ENCODE measurements at places on chromosomes 12 and 14.
A peak's percentile ranks its signal among the peaks of the same experiment; 100 is the strongest.

DNA sequence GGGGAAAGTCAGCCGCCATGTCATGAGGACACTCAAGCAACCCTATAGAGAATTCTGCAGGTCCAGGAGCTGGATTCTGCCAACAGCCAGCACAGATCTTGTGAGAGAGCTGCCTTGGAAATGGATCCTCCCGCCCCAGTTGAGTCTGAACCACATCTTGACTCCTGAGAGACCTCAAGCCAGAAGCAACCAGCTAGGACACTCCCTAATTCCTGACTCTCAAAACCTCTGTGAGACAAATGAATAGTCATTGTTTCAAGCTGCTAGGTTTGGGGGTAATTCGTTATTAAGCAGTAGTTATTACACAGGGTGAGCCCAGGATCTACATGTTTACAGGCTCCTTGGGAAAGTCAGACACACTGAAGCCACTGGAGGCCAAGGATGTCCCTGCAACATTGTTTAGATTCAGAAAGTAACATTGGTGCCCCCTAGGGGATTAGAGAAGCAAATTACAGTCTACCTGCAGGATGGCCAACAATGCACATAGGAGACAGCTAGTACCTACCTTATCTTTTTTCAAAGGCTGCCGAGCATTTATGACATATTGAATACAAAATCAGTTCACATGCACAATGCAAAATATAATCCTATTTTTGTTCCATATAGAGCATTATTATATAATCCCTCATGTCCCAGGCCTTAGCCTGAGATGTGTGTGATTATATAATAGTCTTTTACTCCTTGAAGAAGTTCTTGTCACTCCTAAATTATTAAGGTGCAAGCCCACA, 57.9 kb upstream of the FICD start:
- DNase-seq, result peak; percentile 68

DNA sequence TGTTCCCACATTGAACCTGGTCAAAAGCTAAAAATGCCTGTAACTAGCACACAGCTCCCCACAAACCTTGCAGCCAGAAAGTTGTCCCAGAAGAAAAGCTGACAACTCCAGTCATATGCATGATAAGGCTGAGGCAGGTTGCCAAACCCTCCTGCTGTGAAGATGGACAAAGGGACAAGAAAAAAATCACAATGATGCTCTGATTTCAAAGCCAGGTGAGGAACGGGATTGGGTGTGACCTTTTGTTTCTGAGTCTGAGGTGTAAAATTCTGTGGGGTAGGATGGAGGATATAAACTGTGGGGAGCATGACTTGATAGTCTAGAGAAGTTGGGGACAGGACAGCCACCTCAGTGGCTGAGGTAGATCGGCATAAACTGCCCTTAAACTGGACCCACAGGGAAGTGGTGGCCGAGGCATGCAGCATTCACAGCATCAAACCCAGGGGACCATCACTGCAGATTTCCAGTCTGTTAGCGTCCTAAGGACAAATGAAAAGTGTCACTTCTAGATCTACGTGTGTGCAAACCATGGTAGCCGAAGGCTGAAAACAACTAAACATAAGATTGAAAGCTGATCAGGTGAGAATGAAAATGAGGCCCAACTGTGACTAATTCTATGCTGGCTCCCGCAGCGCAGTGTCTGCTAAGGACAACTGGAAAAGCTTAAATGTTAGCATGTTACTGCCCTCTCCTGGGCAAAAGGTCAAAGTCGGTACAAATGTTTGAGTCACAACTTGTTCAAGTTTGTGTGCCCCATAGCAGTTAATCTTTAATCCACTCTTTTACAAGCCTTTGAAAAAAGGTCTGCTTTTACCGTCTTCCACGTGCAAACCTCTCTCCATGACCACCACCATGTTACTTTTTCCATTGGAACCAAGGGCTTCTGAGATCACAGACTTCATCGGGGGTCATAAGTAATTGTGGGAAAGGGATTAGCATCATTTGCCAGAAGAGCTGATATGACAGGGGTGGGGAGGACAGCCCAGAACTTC, 39.8 kb downstream of the GRIN2B start:
- DNase-seq, result peak; percentile 87

- DNase-seq, result no peak
Observed at GRCh38 chr14:82595466-82595865, 1061.8 kb upstream of the SEL1L start.

- DNase-seq, result peak; percentile 60
Observed at GRCh38 chr14:73785834-73786635, 65.6 kb upstream of the PTGR2 start.

DNA sequence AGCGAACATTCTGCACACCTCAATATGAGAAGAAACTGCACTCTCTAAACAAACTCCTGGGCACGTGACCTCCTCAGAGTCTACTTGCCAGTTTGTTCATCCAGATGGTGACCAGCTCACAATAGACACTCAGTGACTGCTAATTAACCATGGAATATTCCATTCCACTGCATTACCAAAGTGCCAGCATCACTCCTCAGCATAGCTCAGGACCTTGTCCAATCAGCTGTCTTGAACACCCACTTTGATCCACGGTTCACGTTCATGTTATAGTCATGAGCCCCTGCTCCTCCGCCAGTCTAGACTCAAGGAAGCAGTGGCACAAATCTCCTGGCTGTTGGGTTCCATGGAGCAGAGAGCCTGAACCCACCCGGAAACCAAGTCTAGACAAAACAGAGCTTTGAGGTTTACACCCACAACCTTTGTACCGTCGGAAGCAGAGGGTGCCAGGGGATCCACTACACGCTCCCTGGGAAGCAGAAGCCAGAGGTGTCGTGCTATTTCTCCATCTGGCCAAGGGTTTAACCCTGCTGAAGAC, 285.3 kb downstream of the ZFP36L1 start:
- DNase-seq, result no peak

GRCh38 chr12:106296179-106296877, 6.2 kb upstream of the TCP11L2 start:
- peak; percentile 69 for DNase-seq

DNA sequence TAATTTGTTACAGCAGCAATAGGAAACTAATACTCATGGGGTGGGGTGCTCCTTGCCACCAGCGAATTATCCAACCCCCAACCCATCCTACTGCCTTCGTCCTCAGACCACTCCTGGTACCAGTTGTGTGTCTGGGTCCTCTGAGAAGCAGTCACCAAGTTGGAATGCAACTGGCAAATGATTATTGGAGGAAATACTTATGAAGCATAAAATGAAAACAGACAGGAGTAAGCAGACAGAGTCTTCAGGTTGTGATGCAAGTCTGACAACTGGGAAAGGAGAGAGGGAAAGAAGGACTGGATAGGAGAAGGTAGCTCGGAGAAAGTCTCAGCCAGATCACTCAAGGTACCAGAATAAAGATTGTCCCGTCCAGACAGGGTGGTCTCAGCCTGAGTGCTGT, 181.1 kb upstream of the ARID2 start:
- no peak for DNase-seq

DNA sequence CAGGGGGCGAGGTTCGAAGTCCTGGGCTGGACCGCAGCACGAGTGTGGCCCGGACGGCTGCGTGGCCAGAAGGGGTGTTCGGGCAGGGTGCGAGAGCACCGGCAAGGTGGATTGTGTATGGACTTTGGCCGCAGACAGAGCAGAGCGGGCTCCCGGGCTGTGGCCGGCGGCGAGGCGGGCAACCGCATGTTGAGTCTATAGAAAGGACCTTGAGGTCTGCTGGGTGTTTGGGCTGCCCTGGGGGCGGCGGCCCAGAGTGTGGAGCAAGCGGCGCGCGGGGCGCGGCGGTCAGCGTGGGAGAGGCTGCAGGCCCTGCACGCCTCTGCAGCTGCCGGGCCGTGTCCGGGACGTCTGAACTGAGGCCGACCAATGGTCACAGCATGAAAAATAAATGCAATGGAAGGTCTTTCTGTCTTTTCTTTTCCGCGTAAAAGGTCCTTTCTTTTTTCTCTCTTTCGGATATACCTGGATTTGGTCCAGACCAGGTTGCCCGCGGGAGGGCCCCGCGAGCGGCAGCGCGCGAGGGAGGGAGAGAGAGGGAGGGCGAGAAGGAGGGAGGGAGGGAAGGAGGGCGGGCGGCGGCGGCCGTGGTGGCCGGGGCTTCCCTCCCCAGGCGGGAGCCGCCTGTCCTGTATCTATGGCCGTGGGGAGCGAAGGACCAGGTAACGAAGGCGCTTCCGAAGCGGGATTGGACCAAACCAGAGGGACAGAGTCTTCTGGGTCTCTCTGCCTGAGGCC, 5.5 kb upstream of the HOXC9 start:
- DNase-seq, result no peak

GRCh38 chr12:53057816-53058500, 8.1 kb downstream of the TNS2 start:
- no peak for DNase-seq

GRCh38 chr12:131909081-131909751, 14.8 kb downstream of the ULK1 start:
- DNase-seq, result no peak

- no peak for DNase-seq
Observed at GRCh38 chr12:27009881-27010301, 4.3 kb downstream of the TM7SF3 start.

DNA sequence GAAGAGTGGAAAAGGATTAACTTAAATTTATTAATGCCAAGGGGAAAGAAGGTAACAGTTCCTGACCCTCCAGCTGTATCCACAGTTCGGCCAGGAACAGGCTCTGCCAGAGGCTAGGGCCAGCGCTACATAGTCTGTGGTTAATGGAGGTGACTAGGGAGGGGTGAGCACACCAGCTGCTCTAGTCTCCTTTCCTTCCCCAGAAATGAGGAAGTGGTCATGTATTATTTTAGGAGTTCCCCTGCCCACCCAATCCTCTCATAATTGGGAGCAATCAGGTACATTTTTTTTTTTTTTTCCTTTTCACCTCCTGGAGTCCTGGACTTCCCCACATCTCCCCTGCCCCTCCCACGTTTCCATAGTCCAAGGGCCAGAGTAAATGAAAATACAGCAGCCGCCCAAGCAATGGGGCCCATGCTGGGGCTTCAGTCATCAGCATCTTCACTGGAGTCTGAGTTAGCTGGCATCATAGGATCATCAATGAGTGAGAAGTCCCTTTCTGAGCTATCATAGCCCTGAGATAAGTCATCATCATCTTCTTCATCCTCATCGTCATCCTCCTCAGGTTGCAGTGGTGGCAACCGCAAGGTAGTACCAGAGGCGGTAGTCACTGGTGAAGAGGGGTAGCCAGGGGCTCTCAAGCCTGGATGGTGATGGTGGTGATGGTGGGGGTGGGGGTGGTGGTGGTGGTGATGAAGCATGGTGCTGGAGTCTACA, 1.5 kb upstream of the SUPT16H start:
- DNase-seq, result no peak

DNA sequence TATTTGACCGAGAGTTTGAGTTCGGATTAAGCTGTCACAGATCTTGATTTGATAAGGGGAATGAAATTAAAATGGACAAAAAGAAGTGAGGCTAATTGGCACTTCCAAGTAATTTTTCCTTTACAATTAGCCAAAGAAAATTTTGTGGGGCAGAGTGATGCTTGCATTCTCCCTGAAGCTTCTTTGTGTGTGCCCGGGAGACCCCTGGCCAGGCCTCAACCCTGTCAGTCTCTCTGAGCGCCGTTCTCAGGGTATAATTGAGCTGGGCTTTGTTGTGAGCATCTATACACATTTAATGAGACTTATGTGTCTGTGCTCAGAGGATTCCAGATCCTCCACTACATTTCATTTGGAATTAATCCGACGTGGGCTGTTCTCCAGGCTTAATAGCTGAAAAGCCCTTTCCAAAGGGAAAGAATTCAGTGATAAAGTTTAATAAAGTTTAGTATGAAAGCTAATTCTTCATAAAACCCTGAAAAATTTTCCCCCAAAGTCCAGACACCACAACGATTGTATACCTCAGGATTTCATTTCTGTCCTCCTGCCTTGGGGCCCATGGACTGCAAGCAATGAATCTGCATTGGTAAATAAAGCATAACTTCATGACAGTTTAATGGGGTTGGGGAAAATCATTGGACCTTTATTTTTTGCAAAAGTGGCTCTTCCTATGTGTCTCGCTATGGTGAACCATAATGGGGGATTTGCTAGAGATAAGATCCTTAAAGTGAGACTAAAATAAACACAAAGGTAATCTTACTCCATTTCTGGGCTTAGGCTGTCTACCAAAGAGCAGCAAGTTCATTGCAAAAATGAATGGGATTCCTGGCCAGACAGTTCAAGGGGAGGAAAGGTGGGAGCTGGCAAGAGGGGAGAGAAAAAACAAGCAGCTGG, 292.6 kb downstream of the C12orf75 start:
- no peak for DNase-seq

DNA sequence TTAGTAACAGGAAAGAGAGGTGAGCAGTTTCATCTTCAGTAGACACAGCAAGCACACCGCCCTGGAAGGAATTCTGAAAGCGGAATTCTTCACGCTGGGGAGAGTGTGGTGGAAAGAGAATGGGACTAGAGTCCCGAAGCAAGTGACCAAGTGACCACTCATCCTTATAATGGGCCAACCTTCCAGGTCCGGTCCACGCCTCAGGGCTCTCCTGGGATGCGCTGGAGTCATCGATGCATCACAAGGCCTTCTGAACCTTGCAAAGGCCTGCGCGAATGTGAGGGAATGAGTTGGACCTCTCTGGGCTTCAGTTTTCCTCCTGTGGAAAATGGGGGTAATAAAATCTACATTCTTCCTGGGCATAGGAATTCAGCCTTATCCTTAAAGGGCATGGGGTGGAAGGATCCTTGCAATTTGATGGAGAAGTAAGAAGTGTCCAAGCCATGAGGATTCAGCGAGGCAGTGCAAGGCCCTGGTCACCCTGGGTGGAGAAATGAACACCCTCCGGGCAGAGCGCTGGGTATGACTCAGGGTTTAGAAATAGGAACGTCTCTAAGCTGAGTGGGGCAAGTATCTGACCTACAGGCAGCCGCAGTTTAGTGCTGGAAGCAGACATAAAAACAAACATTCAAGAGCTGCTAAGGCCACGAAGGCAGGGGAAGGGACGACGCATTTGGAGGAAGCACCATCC, 97.7 kb downstream of the SETD3 start:
- peak; percentile 63 for DNase-seq

GRCh38 chr12:58509116-58509885, 411.0 kb downstream of the LRIG3 start:
- peak; percentile 2 for DNase-seq

GRCh38 chr12:18135509-18135908, 45.5 kb upstream of the RERGL start:
- DNase-seq, result no peak

GRCh38 chr12:46071335-46071734, 81.0 kb upstream of the SCAF11 start:
- DNase-seq, result no peak

- peak; percentile 31 for DNase-seq
Observed at GRCh38 chr14:61025251-61026223, 44.5 kb downstream of the SLC38A6 start.

DNA sequence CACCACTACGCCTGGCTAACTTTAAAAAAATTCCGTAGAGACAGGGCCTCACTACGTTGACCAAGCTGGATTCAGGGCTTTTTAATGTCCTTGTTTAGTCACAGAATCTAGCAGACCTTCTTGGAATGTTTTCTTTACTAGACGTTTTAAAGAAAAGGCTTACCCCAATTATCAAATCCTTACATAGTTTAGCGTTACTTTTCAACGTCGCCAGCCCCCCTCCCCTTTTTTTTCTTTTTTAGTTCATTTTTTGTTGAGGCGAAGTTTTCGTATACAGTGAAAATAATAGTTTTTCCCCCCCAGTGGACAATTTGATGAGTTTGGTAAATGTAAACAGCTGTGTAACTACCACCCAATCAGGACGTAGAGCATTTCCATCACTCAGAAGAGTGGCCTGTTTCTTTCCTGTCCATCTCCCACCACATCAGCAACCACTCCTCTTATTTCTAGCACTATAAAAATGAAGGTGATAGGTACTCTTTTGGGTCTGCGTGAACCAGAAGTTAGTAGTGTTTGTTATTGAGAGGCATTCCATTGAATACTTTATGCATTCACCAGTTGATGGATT, 753 bp upstream of the DLGAP5 start:
- DNase-seq, result no peak

All from A549 (cell line).